ENCODE measurements at places on chromosomes 3 and 15.

DNA sequence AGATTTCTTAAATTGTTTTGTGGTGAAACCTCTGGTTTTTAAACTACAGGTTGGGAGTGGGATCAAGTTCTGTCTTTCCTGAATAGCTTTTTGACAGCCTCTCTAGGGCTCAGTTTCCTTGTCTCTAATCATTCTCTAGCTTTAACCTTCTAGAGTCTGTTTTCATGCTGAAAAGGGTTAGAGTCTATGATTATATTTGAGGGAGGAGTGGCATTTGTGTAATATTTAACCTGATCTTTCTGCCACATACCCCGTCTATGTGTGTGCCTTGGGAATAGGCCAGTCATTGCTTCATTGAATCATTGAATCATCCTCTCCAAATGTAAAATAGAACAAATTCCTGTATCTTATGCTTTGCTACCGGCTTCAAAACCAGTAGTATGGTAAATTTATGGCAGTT lies 204.9 kb downstream of the KLHL25 start:
- DNase-seq: no peak

- no peak for DNase-seq
These were observed 5.9 kb downstream of the CAMK2N2 start for GRCh38 chr3:184255291-184256039.

DNA sequence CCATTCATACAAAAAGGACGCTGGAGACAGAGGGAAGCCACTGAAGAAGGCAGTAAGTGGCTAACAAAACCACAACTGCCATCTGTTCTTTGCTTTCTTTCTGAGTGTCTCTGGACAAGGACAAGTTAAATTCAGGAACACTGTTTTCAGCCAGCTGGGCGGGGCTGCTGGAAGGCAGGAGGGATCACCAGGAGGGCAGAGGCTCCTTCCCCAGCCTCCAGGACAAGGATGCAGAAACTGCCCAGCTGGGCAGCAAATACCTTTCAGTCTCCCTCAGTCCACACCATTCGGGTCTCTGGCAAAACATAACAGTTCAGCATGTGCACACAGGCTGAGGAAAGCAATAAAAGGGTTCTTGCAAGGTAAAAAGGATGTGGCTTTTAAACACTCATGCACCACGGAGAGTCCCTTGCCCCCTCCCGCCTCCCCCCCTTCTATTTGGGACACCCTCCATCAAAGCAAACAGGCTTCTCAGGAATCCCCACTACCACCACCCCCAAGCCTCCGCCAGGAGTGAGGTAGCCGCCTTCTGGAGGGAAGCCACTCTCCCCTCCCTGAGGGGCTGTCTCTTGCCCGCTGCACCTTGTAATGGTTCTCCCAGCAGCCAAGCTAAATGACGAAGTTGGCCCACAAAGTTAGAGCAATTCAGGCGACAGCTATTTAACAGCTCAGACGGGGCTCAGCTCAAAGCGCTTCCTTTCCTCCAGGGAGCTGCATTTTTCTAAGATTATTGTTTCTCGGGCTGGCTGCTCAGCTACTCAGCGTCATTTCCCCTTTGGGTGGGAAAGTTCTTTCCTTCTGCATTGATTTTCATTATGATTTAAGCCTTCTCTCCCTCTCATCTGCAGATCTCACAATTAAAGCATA lies 3.8 kb downstream of the HEG1 start:
- no peak for DNase-seq

DNA sequence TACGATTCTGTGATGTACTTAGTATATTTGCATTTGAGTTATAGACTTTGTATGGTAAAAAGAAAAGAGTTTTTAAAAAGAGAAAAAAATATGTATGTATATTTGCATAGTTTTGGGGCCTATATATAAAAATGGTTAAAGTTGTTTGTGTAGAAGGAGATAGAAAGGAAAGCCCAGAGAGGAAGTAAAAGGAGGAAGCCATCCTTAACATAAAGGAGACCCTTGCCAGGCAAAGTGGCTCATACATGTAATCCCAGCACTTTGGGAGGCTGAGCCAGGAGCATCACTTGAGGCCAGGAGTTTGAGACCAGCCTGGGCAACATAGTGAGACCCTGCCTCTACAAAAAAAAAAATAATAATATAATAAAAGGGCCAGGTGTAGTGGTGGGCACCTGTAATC lies 8.4 kb downstream of the SNAP23 start:
- peak; percentile 48 for DNase-seq

DNA sequence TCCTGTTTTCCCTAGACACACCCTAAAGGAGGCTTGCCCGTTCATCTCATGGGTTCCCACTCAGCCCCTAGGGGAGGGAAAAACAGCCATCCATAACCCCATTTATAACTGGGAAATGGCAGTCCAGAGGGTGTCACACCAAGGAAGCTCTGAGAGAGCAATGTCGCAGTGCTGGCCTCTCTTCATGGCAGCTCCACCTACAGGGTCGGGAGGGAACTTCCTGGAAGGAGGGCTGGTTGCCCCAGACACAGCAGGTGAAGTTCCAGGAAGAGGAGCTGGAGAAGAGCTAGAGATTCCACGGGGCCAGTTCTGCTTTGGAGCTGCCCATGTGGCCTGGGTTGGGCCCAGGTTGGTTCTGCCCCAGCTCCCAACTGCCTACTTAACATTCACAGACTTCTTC lies 22.3 kb upstream of the LINGO1 start:
- peak; percentile 1 for DNase-seq

- DNase-seq: no peak
These were observed 6.0 kb upstream of the KCTD6 start for GRCh38 chr3:58485801-58486435.

GRCh38 chr15:69391046-69391757 lies 22.9 kb upstream of the KIF23 start:
- no peak for DNase-seq

DNA sequence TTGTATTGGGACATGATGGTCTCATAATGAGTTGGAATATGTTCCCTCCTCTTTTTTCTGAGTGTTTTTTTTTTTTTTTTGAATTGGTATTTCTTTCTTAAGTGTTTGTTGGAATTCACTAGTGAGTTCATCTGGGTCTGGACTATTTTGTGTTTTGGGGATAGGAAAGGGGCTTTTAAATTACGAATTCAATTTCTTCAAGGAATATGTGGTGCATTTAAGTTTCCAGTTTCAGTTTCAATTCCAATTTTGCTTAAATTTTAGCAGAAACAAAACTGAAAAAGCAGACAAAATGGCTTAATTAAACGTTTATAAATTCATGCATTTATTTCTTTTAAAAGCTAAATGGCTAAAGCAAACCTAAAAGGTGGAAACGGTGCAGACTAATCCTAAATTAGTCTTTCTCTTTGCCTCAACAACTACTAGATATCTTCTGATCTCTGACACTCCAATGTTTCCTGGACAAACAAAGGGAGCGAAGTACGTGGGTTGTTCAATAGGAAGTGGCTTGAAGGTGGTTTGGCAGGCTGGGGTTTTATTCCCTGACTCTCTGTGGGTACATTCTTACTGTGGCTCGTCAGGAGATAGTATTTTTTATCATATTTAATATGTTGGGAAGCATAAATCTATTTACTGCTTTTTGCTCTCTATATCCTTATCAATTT lies 50.0 kb upstream of the CORO2B start:
- no peak for DNase-seq

- DNase-seq: no peak
These were observed 23.0 kb upstream of the ARPP21 start for GRCh38 chr3:35616346-35616745.

DNA sequence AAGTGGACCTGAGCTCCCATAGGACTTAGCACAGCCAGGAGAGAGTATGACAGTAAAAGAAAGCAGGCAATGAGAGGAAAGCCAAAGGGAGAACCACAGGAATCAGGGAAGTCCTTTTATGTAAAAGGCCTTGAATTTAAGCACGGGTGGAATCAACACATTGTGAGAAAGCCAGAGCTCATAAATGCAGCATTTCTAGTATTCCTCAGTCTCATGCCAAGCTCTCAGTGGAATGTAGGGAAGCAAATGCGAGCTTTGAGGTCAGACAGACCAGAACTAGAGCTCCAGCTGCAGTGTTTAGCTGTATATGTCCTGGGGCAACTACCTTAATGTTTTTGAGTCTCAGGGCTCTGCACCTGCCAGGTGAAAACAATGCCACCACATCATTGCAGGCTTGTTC lies 132.1 kb upstream of the TRIM42 start:
- no peak for DNase-seq

GRCh38 chr3:164912916-164913315 lies 165.4 kb downstream of the SI start:
- DNase-seq: no peak

GRCh38 chr15:101558221-101558941 lies 68.9 kb upstream of the PCSK6 start:
- no peak for DNase-seq

- no peak for DNase-seq
These were observed 471.8 kb downstream of the GRM7 start for GRCh38 chr3:7332696-7333095.

DNA sequence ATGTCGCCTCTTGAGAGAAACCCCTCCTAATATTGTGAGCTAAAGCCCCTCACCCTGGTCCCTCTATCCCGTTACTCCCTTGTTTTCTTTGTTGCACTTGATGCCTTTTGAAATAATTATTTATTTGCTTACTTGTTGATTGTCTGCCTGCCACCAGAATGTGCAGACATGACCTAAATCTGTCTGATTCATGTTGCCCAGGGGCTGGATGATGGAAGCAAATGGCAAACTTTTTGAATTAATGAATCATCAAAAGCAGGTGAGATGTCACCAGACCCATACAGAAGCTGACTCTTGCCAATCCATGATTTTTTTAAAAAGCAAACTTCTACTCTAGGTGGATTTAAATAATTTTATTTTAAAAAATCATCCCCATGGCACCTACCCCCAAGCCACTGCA lies 49.3 kb downstream of the GRIP2 start:
- DNase-seq: no peak

- DNase-seq: no peak
These were observed 35.9 kb upstream of the PTPN23 start for GRCh38 chr3:47344971-47345370.

DNA sequence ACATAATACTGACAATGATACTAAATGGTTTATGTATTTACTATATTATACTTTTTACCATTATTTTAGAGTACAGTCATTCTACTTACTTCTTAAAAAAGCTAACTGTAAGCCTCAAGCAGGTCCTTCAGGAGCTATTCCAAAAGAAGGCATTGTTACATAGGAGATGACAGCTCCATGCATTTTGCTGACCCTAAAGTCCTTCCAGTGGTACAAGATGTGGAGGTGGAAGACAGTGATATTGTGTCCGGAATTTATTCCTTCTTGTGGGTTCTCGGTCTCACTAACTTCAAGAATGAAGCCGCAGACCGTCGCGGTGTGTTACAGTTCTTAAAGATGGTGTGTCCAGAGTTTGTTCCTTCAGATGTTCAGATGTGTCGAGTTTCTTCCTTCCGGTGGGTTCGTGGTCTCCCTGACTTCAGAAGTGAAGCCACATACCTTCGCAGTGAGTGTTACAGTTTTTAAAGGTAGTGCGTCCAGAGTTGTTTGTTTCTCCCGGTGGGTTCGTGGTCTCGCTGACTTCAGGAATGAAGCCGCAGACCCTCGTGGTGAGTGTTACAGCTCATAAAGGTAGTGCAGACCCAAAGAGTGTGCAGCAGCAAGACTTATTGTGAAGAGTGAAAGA lies 20.9 kb downstream of the AVEN start:
- DNase-seq: no peak

- DNase-seq: no peak
These were observed 46.5 kb upstream of the PDE8A start for GRCh38 chr15:84934942-84935729.

GRCh38 chr15:59157840-59158700 lies 48.6 kb upstream of the LDHAL6B start:
- DNase-seq: no peak

GRCh38 chr3:141044695-141045641 lies 6.2 kb upstream of the SPSB4 start:
- peak; percentile 22 for DNase-seq

- DNase-seq: no peak
These were observed 53.1 kb downstream of the CFAP20DC start for GRCh38 chr3:58996730-58997129.

GRCh38 chr15:85733416-85733815 lies 61.3 kb downstream of the KLHL25 start:
- DNase-seq: no peak

GRCh38 chr15:72034351-72034750 lies 83.6 kb downstream of the MYO9A start:
- DNase-seq: no peak

GRCh38 chr15:94924057-94924456 lies 692.7 kb downstream of the MCTP2 start:
- no peak for DNase-seq

GRCh38 chr3:76698136-76698706 lies 341.7 kb upstream of the ROBO2 start:
- DNase-seq: no peak

DNA sequence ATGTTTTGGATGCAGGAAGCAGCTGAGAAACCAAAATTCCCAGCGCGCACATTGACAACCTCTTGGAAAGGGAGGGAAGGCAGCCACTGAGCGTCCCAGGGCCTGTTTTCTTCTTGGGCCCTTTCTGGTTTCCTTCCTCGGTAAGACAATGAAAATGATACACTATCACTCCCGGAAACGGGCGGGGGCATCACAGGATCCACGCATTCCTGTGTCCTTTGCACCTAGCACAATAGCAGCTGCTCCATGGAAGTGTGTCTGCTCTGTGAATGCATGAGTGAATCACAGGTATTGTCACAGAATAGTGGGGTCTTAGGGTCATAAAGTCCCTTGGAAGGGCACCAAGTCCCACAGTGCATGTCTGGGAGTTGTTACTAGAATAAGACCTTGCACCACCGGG lies 6.3 kb upstream of the ITPKA start:
- DNase-seq: no peak

- no peak for DNase-seq
These were observed 44.2 kb upstream of the ZBED2 start for GRCh38 chr3:111639316-111639715.

- DNase-seq: no peak
These were observed 242.5 kb upstream of the TMCO5A start for GRCh38 chr15:37691911-37692310.

DNA sequence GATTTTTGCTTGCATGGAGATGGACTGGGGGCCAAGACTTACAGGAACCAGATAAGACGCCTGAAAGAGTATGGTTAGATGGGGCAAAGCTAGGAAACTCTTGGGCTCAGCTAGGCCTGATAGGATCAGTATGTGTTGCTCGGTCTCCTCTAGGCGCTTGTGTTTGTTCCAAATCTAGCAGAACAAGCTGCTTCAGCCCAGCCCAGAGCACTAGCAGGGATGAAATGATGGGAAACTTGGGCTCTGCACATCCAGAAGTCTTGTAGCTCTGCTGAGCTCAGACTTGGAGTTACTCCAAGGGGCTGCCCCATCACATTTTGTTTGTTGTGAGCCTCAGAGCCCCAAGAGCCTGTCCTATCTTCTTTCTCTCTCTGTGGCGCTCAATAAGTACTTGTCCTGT lies 34.7 kb downstream of the FOXL2 start:
- DNase-seq: no peak

DNA sequence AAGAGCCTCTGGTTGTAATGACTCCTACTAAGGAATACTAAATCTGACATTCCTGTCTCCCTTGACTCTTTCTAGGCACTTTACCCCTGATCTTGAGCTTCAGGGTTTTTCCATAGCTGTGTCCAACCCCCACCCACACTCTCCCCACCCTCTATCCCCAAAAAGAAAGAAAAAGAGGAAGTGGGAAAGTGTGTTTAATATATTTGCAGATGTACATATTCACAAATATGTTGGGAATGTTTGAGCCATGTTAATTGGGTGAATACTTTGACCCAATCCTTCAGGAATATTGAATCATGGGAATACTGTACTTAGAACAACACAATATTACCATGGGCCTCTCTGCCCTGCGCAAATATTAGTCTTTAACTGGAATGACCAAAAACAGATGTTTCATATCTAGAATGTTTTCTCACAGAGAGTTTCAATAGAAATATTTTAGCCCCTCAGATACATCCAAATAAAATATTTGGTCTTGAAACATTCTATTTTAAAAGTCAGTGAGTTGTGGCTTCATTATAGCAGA lies 19.8 kb upstream of the PFN2 start:
- DNase-seq: no peak

Data from inflammatory macrophage treated with lipopolysaccharide for 1 hour (primary cell).